ENCODE measurements at places on chromosomes 12 and 14.

GRCh38 chr14:74919421-74920165 is 3.5 kb downstream of the RPS6KL1 start:
- no peak for DNase-seq

- no peak for DNase-seq
These were observed 68.9 kb upstream of the YARS2 start for GRCh38 chr12:32824596-32824995.

GRCh38 chr12:68453876-68454275 is 121.7 kb upstream of the MDM1 start:
- DNase-seq = peak; percentile 9

DNA sequence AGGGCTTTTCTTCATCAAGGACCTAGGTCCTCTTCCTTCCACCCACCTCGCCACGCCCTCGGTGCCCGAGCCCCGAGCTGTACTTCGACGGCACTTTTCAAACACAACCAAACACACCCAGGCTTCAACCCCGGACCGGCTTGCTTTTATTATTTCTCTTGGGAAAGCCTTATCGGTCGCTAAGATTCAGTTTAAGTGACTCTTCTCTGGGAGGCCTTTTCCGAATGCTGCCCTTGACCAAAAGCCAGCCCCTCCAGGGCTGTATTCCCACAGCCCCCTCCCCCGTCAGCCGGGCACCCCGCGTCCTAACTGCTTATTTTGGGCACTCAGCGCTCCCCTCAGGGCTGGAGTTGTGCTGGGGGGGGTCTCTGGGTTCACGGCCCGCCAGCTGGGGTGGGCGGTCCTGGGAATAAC is 644 bp upstream of the PPP4R4 start:
- DNase-seq = no peak

GRCh38 chr12:49017891-49018260 is 700 bp downstream of the PRKAG1 start:
- DNase-seq = peak; percentile 59

DNA sequence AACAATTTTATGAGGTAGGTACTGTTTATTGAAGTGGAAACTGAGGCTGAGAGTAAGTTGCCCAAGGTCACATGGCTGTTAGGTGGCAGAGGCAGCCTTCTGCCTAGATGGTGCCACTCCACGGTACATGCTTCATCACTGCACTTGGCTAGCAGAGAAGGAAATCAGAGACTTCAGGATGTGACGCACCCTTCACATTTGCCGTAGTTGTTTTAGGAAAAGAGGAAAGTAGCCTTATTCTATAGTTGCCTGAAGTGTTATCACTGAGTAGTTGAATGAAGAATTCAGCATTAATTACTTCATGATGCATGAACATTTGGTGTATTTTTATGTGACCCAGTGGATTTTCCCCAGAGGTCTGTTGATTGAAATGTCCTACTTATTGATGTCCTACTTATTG is 55.7 kb downstream of the ERC1 start:
- no peak for DNase-seq

GRCh38 chr12:1616233-1617066 is 12.6 kb upstream of the WNT5B start:
- DNase-seq = no peak

- no peak for DNase-seq
These were observed 223.8 kb downstream of the EFCAB11 start for GRCh38 chr14:89730687-89731086.

DNA sequence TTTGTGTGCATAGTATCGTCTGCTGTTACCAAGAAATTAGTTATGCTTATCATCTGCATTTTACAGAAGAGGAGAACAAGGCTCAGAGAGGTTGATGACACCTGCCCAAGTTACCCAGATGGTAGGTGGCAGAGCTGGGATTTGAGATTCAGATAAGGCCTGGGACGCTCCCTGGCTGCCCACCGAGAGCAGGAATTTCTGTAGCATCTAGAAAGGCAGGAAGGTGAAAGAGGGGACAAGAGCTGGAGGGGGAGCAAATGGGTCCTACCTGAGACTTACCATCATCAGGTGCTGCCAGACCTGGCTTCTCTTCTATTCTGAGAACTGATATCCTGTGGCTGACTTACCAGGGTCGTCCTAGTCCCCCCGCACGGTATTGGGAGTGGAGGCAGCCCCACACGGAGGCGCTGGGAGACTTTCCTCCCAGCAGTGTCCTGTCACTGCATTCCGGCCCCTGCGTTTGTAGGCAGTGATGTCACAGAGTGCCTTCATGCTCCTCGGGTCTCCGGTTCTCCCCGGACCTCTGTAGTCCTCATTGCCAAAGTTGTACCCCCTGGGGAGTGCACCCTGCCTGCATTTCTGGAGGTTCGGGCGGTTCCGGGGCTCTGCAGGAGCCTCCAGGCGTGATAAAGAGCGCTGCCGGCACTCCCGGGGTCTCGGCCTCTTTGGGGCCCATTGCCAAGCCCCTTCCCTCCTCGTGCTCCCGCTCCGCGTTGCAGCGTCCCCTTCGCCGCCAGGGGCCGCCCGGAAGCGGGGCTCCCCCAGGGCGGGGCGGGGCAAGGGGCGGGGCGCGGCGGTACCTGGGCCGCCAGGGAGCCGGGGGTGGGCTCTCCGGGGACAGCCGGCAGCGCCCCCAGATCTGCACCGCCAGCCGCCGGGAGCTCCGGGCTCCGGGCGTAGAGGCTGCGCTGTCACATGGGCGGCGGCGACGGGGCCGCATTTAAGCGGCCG is at the start of gene CABP1:
CABP1 (plus strand) TSS at position 856 of the 951 bp plus-strand sequence; CDS start at position 916, 60 bp downstream.
- DNase-seq = peak; percentile 55

- no peak for DNase-seq
These were observed 18.7 kb downstream of the NOS1 start for GRCh38 chr12:117342682-117343081.

GRCh38 chr12:58906917-58907316 is 13.4 kb downstream of the LRIG3 start:
- no peak for DNase-seq

- no peak for DNase-seq
These were observed 407.5 kb downstream of the PCNX1 start for GRCh38 chr14:71314717-71315116.

DNA sequence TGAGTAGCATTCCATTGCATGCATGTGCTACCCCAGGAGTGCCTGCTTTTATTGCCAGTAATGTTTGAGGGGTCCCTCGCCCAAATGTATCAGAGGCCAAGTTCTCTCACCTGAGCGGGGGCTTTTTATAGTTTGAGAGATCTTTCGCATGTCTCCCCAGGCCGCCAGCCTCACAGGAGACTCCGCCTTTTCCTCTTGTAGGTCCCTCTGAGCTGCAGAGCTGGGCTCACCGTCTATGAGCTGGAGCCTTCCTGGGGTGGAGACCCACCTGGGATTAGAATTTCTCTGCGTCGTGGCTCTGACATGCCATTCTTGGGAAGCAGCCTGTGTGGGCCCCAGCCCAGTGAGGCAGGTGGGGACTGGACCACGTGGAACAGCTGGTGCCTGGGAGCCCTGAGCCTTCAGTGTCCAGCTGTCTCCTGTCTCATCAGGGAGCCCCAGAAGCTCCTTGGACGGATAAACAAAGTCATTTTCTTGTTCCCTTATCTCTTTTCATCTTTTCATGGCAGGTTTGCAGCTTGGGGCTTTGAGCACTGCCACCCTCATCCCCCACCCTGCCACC is 261.7 kb upstream of the CRY1 start:
- DNase-seq = no peak

DNA sequence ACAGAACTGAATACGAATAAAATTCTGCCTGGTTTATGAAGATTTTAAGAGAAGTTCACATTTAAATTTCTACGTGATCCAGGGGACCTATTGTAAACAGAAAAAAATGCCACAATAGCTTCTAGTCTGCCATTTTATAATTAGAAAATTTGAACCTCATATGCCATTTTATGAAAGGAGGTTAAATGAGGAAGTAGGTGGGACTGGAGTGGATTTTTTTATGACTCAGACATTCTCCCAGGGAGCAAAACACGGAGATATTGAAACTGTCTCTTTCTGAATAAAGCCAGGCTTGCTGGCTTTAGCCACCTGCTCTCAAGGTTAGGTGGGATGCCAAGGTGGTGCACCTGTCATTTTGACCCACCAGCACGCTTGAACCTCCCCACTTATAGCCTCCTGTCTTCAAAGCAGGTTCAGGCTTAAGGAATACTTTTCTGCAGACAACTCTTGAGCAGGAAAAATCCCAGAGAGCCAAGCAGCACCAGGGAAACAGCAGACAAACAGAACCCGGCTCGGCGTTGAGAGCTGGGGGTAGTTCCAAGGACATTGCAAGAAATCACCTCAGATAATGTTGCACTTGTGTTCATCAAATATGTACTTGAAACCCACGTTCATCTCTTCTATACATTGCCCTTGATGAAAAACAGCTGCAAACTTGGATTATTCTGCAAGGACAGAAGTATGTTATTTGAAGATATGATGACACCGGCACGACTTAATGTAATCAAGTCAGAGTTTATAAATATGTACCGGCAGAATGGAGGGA is 203.7 kb downstream of the PPM1H start:
- no peak for DNase-seq

DNA sequence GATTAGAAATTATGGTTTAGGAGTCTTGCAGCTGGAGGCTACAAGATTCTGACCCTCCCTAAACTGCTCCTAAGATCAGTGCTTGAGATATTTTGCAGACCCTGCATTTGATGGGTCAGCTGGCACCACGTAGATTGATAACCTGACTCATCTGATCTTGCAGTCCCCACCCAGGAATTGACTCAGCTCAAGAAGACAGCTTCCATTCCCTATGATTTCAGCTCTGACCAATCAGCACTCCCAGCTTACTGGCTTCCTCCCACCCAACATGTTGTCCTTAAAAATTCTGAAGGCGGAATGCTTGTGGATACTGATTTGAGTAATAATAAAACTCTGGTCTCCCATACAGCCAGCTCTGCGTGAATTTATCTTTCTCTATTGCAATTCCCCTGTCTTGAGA is 23.2 kb upstream of the MTHFD1 start:
- no peak for DNase-seq

DNA sequence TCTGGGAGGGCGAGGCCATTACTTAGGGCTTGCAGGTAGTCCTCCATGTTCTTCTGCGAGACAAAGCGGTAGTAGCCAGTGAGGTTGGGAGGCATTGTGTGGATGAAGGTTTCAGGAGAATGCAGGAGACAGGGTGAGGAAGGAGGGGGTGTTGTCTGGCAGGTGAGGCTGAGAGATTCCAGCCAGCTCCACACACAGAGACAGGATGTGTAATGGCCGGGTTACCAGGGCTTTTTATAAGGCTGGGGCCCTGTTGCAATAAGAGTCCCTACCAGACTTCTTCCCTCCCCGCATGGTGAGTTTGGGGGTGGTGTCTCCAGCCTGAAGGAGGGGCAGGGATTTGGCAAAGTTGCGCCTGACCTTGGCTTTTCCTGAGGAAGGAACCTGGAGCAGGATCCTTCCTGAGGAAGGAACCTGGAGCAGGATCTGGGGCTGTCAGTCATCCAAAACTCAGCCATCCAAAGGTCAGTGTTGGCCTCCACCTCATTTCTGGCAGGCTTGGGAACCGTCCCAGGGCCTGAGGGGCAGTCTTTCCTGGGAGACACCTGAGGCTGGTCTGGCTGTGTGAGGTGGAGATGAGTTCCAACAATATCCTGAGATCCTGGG is at the start of gene RBP5:
RBP5 (minus strand) TSS at position 209 of the 606 bp plus-strand sequence; CDS start at position 95, 114 bp downstream.
- DNase-seq = no peak

DNA sequence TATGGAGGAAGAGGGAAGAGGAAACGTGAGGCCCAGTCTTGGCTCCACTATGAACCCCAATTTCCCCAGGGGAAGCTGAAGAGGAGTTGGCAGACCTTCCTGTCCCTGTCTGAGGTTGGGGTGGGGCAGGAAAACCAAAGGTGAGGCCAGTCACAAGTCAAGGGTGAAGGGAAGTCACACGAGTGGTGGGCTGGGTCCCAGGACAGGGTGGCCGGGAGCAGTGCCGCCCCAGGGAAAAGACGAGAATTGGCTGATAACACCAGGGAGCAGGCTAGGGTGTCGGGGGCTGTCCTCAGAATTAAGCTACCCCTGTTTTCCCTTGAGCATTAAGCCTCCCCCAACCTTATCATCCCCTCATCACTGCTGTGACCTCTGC is 3.1 kb downstream of the VDR start:
- no peak for DNase-seq

DNA sequence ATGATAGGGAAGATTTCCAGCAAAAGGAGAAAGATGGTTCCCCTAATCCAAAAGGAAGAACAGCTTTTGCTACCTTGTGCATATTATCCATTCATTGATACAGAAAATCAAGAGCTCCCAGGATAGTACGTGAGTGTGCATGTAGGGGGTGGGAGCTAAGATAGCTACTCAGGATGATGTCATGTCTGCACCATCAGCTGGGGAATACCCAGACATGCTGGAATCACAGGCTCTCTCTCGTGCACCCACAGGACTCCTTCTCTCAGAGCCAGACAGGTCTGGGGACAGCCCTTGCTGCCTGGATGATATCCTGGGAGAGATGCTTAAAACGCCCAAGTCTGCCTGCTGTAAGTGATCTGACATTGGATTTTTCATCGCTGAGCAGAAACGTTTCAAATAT is 38.9 kb downstream of the FOXN3 start:
- no peak for DNase-seq

GRCh38 chr14:56894591-56894991 is 84.3 kb upstream of the OTX2 start:
- DNase-seq = no peak

GRCh38 chr14:68476212-68477109 is 316.4 kb downstream of the ZFP36L1 start:
- peak; percentile 36 for DNase-seq

DNA sequence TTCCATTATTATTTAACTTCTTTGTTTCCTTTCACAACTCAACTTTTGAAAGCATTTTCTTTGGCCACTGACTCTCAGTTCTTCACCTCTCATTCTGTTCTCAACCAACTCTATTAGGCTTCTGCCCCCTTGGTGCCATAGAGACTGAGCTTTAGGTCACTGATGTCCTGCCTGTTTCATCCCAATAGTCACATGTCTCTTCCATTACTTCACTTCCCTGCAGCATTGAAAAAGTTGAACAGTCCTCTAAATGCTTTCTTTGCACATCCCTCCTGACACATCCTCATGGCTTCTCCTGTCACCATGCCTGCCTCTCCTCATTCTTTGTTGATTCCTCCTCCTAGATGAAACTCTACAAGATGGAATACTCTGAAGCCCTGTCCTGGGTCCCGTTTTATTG is 2.7 kb downstream of the CLEC12A start:
- DNase-seq = no peak

DNA sequence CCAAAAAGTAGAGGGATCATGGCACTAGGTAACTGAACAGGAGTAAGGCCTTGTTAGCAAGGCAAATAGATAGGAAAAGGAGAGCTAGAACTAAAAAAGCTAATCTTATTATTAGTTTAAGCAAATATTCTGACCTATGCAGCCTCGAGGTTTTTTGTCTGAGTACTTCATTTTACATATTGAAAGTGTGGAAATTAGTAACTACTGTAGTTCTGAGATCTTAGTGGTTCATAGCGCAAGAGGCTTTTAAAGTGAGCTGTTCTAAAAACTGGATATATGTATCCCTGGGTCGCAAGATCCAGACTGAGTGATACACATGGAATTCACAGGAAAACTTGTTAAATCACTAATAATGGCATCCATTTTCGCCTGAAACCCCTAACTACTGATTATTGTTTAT is 411.0 kb upstream of the SOX5 start:
- DNase-seq = no peak

GRCh38 chr12:103547376-103547775 is 39.7 kb upstream of the STAB2 start:
- no peak for DNase-seq

- no peak for DNase-seq
These were observed 464.8 kb downstream of the RAD51B start for GRCh38 chr14:68284333-68284732.
